Right atrium auricular region (tissue), 2 donors: ENCODE measurements at places on chromosomes 4 and X.

DNA sequence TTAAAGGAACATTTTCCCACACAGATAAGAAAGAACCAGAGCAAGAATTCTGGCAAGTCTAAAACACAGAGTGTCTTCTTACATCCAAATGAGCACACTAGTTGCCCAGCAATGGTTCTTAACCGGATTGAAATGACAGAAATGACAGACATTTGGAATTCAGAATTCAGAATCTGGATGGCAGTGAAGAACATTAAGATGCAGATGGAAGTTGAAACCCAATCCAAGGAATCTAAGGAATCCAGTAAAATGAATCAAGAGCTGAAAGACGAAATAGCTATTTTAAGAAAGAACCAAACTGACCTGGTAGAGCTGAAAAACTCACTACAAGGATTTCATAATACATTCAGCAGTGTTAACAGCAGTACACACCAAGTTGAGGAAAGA lies 21.5 kb downstream of the ANAPC10 start:
- H3K27me3 ChIP-seq, result no peaks in the 10 kb centered on the region
- H3K36me3 ChIP-seq, result no peaks in the 10 kb centered on the region
- no peak overlapping the region for H3K27ac ChIP-seq

GRCh38 chr4:146063143-146063542 lies 112.4 kb upstream of the LSM6 start:
- no peak overlapping the region for H3K27ac ChIP-seq
- H3K4me3 ChIP-seq, result no peak overlapping the region
- no peaks in the 10 kb centered on the region for H3K27me3 ChIP-seq

- no peaks in the 10 kb centered on the region for H3K4me1 ChIP-seq
- H3K36me3 ChIP-seq, result no peaks in the 10 kb centered on the region
- no peaks in the 10 kb centered on the region for H3K27me3 ChIP-seq
Observed at GRCh38 chr4:153045111-153045982, 109.2 kb downstream of the FHDC1 start.

DNA sequence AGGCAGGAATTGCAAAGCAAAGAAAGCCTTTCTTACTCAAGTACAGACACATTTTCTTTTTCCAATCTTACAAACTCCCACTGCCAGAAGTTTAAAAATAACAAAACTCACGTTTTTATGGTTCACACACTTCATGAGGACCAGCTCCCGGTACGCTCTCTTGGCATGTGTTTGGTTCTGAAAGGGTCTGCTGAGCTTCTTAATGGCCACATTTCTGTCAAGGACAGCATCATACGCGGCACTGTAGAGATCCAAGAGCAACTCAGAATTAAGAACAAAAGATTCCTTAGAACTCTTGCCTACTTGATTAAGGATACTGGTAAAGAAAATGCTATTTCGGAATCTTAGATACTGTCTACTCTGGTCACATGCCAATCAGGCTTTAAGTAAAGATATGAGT lies 252.7 kb downstream of the MAPK10 start:
- H3K4me1 ChIP-seq, result no peaks in the 10 kb centered on the region
- no peak overlapping the region for H3K4me3 ChIP-seq
- no peaks in the 10 kb centered on the region for H3K27me3 ChIP-seq

- no peak overlapping the region for H3K4me3 ChIP-seq
- H3K36me3 ChIP-seq, result peaks cover 12% of the 10 kb centered on the region
- H3K4me1 ChIP-seq, result no peaks in the 10 kb centered on the region
- DNase-seq, result no peak
Observed at GRCh38 chr4:67687636-67688035, 13.3 kb downstream of the UBA6 start.

GRCh38 chrX:2705046-2705832 lies 14.1 kb downstream of the CD99 start:
- no peak for DNase-seq
- H3K4me1 ChIP-seq, result peaks cover 93% of the 10 kb centered on the region
- no peaks in the 10 kb centered on the region for H3K27me3 ChIP-seq
- no peaks in the 10 kb centered on the region for H3K36me3 ChIP-seq

DNA sequence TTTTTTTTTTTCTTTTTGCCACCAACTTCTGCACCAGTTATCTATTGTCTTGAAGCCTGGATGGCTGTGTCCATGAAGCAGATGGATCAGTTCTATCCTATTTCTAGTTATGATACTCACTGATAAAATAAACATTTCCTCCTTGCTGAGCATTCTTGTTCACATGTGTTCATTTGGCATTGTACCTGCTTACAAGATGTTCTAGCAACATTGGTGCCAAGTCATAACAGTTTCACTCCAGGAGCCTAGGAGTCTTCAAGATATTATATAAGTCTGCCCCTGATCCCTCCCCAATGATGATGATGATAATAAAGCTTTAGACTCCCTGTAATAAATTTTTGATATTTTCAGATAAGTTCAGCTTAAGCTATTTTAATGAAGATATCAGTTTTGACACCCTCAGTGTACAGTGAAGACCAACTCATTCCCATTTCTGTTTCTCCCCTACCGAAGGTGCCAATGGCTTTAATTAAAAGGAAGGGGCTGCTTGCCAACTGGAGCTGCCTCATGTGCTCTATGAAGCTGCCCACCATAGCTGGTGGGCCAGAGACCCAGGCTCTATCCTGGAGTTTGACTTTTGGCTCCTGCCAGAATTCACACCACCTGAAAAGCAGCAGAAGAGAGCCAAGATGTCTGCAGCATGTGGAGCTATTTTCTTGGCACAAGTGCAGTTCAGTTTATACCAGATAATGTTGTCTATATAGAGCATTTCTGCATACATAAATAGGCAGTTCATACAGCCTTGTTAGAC lies 265.4 kb upstream of the TET2 start:
- H3K36me3 ChIP-seq, result no peaks in the 10 kb centered on the region
- H3K4me3 ChIP-seq, result no peak overlapping the region
- H3K27me3 ChIP-seq, result no peaks in the 10 kb centered on the region
- DNase-seq, result no peak
- no peak overlapping the region for H3K27ac ChIP-seq

GRCh38 chr4:153364061-153364460 lies 19.6 kb downstream of the MND1 start:
- no peak overlapping the region for H3K4me3 ChIP-seq
- no peaks in the 10 kb centered on the region for H3K27me3 ChIP-seq
- no peaks in the 10 kb centered on the region for H3K36me3 ChIP-seq
- H3K27ac ChIP-seq, result no peak overlapping the region

- peak overlapping the region; percentile 16 for H3K27ac ChIP-seq
- no peak overlapping the region for H3K4me3 ChIP-seq
- no peaks in the 10 kb centered on the region for H3K4me1 ChIP-seq
- no peak for DNase-seq
- H3K27me3 ChIP-seq, result no peaks in the 10 kb centered on the region
Observed at GRCh38 chrX:150465881-150466775, 102.3 kb upstream of the MTM1 start.

DNA sequence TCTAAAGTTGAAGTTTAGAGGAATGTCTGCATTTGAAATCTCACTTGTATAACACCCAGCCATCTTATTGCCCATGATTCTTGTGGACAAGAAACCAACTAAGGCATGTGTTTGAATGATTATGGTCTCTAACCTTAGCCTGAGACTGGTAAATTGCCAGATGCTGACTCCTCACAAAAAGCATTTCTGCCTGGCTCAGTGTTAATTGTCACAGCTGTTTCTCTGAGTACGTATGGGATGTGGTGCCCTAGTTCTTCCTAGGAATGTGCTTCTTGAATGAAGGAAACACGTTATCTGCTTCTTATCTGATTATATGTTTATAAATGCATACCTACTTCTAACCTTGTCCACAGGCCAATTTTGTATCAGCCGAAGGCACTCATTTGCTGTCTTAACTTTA lies 63.1 kb upstream of the NDP start:
- no peak overlapping the region for H3K4me3 ChIP-seq
- DNase-seq, result no peak
- H3K4me1 ChIP-seq, result no peaks in the 10 kb centered on the region
- H3K36me3 ChIP-seq, result no peaks in the 10 kb centered on the region
- no peak overlapping the region for H3K27ac ChIP-seq

- H3K27ac ChIP-seq, result no peak overlapping the region
- DNase-seq, result no peak
- H3K4me1 ChIP-seq, result no peaks in the 10 kb centered on the region
- no peaks in the 10 kb centered on the region for H3K36me3 ChIP-seq
- H3K4me3 ChIP-seq, result no peak overlapping the region
- no peaks in the 10 kb centered on the region for H3K27me3 ChIP-seq
Observed at GRCh38 chr4:152434011-152434410, 101.9 kb downstream of the FBXW7 start.

DNA sequence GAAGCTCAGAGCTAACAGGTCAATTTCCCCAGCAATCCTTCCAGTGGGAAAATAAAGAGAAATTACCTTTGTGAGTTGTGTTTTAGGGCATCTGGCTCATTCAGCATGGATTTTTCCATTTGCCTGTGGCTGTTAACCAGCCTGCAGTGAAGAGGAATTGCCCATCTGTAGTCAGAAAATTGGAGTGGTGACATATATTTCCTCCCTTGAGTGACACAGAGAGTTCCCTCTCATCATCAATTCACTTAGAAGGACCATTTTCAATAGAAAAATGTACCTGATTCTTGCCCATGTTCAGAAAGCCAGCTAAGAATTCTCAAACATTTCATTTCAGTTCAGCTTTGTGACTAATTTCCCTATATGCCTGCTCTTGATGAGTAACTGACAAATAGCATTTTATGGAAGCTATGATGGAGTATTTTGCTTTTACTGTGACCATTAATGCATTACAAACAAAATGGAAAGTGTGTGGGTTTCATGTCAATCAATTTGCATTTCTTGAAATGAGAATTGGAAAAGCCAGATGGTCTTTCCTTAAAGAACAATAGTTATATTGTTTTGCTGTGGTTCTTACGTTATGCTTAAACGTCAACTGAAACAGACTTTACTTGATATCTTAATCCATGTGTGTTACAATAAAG lies 155.8 kb downstream of the NWD2 start:
- no peak overlapping the region for H3K4me3 ChIP-seq
- no peaks in the 10 kb centered on the region for H3K4me1 ChIP-seq
- DNase-seq, result no peak
- no peak overlapping the region for H3K27ac ChIP-seq
- no peaks in the 10 kb centered on the region for H3K27me3 ChIP-seq

DNA sequence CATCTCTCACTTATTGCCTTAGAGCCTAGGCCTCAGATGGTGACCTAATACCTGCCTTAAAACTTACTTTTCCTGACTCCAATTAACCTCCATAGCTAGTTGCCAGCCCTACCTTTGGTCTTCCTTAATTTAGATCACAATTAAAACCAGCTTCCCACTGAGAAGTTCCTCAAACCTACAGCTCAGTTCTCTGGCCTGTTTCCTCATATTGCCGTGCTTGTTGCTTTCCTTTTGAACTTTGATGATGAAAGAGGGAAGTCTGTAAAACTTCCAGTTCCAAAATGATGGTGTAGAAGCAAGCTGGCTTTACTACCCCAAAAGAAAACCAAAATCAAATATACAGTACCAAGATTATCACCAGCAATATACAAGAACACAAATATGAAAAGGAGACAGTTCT lies 28.9 kb upstream of the CAMK2D start:
- no peak for DNase-seq
- no peak overlapping the region for H3K27ac ChIP-seq

- no peaks in the 10 kb centered on the region for H3K4me1 ChIP-seq
- no peak for DNase-seq
- no peak overlapping the region for H3K27ac ChIP-seq
- H3K36me3 ChIP-seq, result no peaks in the 10 kb centered on the region
Observed at GRCh38 chrX:72243472-72243871, 4.6 kb upstream of the ERCC6L start.

- H3K4me3 ChIP-seq, result peak within 1 kb of the TSS; percentile 39
- no peaks in the 10 kb centered on the region for H3K36me3 ChIP-seq
- no peaks in the 10 kb centered on the region for H3K4me1 ChIP-seq
- H3K27me3 ChIP-seq, result no peaks in the 10 kb centered on the region
- peak; percentile 82 for DNase-seq
- peak within 1 kb of the TSS; percentile 40 for H3K27ac ChIP-seq
Observed at GRCh38 chrX:91434351-91435168, at the start of gene PABPC5. Gene PABPC5, plus strand, starts transcription at chrX:91434839. Its CDS starts 739 bp downstream, at chrX:91435578.

- DNase-seq, result no peak
- H3K27me3 ChIP-seq, result no peaks in the 10 kb centered on the region
- H3K36me3 ChIP-seq, result no peaks in the 10 kb centered on the region
- H3K27ac ChIP-seq, result no peak overlapping the region
Observed at GRCh38 chr4:42320822-42321388, 76.4 kb upstream of the SHISA3 start.

DNA sequence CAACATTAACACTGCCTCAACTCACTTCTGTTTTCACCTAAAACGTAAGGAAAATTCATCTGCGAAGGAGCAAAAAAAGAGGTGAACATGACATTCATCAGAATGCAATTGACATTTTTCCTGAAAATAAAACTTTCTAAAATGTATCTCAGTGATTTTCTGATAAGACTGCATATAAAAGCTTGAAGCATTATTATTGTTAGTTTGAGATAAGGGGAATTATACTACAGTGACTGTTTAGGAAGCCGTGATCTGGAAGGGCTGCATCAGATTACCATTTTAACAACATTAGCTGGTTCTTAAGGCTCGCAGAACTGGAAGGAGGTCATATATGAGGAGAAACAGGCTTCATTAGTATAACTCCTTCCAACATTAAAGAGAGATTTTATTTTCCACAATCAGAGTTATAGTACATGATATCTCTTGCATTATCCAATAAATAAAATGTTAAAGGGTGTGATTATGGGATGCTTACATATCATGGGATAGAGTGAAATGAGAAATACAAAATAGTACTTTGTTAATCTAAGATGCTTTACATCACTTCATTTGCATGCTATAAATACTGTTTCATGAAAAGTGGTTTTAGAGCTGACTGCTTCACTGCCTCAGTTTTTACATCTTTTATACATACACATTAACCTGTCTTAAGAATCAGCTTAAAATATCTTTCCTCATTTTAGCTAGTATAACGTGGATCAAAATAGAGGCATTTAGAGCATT lies 1820.1 kb upstream of the TENM3 start:
- no peak overlapping the region for H3K27ac ChIP-seq
- no peaks in the 10 kb centered on the region for H3K36me3 ChIP-seq
- H3K4me3 ChIP-seq, result no peak overlapping the region

DNA sequence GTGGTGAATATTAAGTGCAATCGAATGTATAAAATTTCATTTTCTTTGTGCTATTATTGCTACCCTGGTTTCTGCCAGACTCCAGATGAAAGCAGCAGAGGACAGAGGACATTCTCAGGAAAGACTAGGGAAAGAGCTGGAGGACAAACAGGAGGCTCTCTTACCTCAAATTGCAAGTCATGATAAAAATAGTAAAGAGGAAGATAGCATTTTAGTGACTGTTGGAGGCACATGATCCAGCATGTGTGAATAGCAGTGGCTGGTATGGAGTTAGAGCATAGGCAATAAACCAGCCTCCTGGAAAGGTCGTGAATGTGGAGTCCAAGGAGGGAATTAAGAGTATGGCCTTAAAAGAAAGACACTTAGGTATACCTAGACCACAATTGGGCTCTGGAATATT lies 1040.0 kb downstream of the STPG2 start:
- no peaks in the 10 kb centered on the region for H3K36me3 ChIP-seq
- H3K4me1 ChIP-seq, result no peaks in the 10 kb centered on the region

GRCh38 chrX:45517090-45517973 lies 316.7 kb upstream of the DIPK2B start:
- H3K27ac ChIP-seq, result peak overlapping the region; percentile 12
- H3K4me3 ChIP-seq, result no peak overlapping the region
- no peak for DNase-seq

GRCh38 chr4:172554588-172554987 lies 614.0 kb upstream of the GALNT7 start:
- no peaks in the 10 kb centered on the region for H3K36me3 ChIP-seq
- H3K27ac ChIP-seq, result no peak overlapping the region
- H3K4me3 ChIP-seq, result no peak overlapping the region
- DNase-seq, result no peak
- no peaks in the 10 kb centered on the region for H3K4me1 ChIP-seq
